CD4-positive, CD25-positive, alpha-beta regulatory T cell (primary cell): ENCODE measurements at places on chromosomes 4 and X. TPM values are rescaled to one million over a fixed set of nuclear protein-coding genes. Genes with fewer than 3 reads are reported as not detected.

The STEEP1 gene
- 23.9 TPM for total RNA-seq

The SNCA gene
- total RNA-seq, result 2.3 TPM

The RBM46 gene
- not detected for total RNA-seq

DNA sequence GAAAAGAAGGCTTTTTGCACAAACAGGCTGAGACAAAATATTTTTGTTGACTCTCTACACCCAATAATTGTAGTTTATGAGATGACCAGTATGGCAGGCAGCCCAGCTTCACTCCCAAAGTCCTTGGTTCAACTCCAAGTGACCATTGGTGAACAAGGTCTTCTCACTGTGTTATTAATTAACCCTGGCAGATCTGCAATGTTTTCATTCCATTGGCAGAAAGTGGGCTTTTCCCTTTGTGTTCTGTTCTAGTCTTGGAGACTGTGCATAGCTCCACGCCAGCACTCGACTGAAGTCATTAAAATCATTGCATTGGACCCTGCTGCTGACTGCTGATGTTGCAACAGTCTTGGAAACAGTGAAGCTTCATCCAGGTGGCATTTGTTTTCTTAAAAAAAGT, 277.3 kb upstream of the HAND2 start:
- no peak for DNase-seq

DNA sequence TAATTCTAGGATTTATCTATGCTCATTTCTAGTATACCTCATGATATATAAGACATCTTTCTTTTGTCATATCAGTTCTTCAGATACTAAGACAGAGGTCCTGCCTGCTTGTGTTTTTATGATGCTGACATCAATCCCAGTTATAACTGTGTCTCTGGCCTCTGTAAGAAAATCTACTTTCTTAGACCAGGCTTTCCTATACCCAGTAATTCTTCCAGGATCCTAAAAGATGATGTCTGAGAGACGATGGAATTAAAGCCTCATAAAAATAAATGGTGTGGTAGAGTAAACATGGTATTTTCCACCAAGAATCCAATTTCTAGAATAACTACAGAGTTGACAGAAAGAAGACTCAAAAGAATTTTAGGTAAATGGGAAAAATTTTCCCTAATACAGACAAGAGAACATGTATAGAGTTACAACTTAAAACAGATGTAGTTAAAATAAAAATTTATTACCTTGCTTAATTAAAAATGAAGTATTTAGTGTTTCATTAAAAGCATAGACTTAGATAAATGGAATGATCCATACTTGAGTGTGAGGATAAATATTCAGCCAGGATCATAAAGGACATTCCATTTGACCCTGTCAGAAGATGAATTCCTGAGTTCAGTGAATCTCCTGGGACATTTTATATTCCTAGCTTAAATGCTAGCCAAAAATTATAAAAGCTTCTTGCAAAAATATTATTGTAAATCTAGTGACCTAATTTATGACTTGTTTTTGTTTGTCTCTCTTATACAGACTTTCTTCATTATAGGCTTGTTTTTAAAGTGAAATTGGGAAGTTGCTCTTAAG, 137.4 kb downstream of the PDLIM5 start:
- DNase-seq, result no peak

- peak; percentile 60 for DNase-seq
Measured at GRCh38 chrX:46642145-46642544, 68.6 kb downstream of the CHST7 start.
